ENCODE measurements at places on chromosomes 3 and 15.
A peak's percentile ranks its signal among the peaks of the same experiment; 100 is the strongest.

DNA sequence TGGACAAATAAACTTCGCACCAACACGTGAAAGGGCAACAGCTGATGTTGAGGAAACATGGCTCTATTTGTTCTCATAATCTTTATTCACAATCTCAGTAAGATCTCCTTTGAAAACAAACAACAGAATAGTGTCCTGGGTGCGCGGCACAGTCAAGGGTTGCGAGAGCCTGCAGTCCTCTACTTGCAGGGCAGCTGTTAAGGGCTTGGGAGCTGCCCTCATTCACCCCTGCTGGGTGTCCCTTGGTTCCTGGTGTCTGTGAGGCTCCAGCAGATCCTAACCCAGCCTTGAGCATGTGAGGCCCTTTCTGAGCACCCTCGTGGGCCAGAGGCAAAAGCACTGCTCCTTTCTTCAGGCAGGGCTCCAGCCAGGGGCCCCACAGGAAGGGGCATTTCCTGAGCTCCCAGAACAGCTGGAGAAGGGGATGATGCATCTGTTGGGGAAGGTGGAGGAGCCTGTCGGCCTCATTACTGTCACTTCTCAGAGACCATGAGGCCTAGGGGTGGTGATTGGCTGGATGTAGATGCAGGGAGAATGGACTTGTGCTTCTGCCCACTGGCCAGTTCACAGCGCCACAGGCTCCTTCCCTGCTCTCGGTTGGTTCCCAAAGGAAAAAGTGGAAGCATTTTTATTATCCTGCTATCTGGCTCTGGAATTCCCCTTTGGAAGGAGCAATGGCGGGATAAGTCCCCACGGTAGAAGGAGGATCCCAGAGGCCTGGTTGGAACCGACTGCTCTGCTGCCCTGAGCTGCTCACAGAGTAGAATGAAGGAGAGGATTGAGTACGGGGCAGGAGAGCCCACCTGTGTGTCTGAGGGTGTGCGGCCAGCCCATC, 51.9 kb upstream of the KLF13 start:
- H3K27ac ChIP-seq: no peak overlapping the region
- H3K27me3 ChIP-seq: no peaks in the 10 kb centered on the region
- peaks cover 6% of the 10 kb centered on the region for H3K4me1 ChIP-seq
- DNase-seq: peak; percentile 79
- H3K36me3 ChIP-seq: no peaks in the 10 kb centered on the region

DNA sequence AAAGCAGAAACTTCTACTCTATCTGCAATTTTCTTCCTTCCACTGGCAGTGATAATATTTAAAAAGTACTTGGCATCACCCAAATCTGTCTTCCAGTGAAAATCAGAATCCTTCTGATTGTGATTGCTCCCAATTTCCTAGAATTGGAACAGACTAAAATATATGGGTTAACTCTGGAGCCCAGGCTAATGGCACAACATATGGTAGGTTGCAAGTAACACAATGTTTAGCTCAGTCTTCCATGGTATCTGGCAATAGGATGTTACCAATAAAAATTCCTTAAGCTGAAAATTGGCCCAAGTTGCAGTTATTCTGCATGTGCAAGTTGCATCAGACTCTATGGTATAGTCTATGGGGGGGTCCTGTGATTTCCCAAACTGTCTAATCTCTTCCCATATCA, 273.5 kb upstream of the ADAMTS9 start:
- no peaks in the 10 kb centered on the region for H3K27me3 ChIP-seq
- H3K4me1 ChIP-seq: peaks cover 20% of the 10 kb centered on the region
- DNase-seq: no peak

DNA sequence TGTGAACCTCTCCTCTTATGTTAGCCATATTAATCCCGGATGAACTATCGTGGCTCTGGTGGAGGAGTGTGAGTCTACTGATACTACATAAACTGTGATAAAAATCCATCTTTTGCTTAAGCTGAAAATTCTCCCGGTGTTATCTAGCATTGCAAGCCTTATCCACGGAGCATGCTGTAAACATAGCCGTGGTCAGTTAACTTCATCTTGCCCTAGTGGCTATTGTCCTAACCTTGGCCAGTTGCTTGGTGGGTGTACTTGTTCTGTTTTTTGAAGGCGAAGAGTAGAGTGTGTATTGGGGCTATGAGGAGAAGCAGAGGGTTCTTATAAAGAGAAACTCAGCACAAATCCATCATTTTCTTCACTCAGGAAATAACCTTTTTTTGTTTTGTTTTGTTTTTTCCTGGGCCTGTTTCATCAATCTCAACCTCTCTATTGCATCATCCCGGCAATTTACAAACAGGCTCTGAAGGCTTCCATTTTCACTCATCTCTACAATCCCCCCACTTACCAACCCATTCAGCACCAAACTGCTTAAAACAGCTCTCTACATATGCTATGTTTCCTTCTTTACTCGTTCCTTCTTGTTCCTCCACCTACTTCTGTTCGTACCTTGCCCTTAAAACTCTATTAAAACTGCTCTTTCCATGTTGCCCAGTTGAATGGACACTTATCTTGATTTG, 135.5 kb upstream of the PTX3 start:
- no peak for DNase-seq
- H3K4me3 ChIP-seq: no peak overlapping the region

- no peak overlapping the region for H3K27ac ChIP-seq
- DNase-seq: no peak
- H3K4me1 ChIP-seq: peaks cover 5% of the 10 kb centered on the region
- H3K36me3 ChIP-seq: no peaks in the 10 kb centered on the region
- H3K27me3 ChIP-seq: no peaks in the 10 kb centered on the region
Measured at GRCh38 chr3:86978111-86978551, 12.8 kb downstream of the VGLL3 start.

DNA sequence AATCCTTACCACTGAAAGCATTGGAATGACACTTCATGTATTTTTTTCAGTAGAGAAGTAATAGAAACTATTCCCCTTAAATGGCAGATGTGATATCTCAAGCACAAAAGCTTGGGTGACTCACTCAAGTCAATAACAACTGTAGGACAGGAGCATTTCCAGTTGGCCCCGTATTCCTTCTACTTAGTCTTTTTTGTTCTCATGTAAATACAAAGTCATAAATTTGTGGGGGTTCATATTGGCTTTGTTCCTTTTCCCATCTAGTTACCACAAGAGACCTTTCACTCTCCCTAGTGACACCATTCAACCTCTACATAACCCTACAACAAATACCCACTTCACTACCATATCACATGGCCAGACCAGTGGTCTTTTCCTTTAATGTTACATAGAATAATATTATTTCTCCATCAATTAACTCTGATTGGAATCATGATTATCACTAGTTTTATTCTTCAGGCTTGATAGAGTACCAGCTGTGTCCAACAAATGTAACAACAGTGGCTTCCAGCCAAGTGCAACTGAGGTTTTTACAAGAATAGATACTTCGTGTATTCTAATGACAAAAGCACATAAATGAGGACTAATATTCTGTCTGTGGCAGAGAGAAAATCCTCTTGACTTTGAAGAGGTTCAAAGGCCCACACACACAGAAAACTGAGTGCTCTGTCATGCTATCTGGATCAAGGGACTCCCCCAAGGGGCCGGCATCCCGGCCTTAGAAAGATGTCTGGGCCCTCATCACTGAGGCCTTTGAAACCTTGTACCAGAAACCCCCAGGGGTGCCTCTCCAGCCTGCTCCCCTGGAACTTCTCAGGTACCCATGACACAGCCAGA, 94.0 kb upstream of the THBS1 start:
- peaks cover 22% of the 10 kb centered on the region for H3K4me1 ChIP-seq
- peak overlapping the region; percentile 71 for H3K27ac ChIP-seq
- H3K27me3 ChIP-seq: no peaks in the 10 kb centered on the region
- DNase-seq: no peak

DNA sequence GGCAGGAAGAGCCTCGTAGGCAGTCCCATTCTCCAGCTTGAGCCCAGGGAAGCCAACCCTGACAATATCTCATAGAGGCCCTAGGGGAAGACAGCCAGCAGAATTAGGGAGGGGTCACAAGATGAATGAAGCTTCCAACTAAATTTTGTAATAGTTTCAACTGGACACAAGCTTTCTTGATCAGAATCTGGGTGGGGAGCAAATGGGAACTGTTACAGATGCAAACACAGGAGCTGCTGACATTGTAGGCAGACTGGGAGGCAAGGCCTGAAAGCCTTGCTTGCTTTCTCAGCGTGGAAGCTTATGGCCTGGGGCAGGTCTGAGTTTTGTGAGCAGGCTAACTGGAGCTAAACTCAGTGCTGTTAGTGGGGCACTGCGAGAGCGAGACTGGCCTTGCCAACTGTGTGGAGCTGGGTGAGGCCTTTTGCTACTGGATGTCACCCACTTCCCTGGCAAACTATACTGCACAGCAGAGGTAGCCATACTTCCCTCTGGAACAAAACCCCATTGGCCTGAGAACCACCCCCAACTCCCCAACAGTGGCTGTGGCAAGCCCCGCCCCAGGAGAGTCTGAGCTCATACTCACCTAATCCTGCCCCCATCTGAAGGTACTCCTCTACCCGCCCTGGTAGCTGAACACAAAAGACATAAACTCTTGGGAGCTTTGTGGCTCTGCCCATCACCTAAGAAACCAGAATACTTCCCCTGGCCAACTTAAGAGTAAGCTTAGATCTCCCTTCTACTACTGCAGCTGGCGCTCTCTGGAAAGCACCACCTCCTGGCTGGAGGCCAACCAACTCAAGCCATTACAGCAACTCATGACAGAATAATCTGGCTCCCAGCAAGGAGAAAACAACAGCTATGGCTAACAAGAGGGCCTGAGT, 42.9 kb downstream of the CFAP20DC start:
- H3K27ac ChIP-seq: no peak overlapping the region
- H3K27me3 ChIP-seq: no peaks in the 10 kb centered on the region
- H3K4me1 ChIP-seq: no peaks in the 10 kb centered on the region

- no peak overlapping the region for H3K4me3 ChIP-seq
- DNase-seq: no peak
- no peaks in the 10 kb centered on the region for H3K36me3 ChIP-seq
- H3K4me1 ChIP-seq: no peaks in the 10 kb centered on the region
- no peaks in the 10 kb centered on the region for H3K27me3 ChIP-seq
Measured at GRCh38 chr3:159417761-159418160, 570.9 kb upstream of the IL12A start.

- H3K27ac ChIP-seq: no peak overlapping the region
- peaks cover 5% of the 10 kb centered on the region for H3K4me1 ChIP-seq
- no peaks in the 10 kb centered on the region for H3K27me3 ChIP-seq
- no peak for DNase-seq
Measured at GRCh38 chr3:133521946-133522345, 51.5 kb upstream of the CDV3 start.

DNA sequence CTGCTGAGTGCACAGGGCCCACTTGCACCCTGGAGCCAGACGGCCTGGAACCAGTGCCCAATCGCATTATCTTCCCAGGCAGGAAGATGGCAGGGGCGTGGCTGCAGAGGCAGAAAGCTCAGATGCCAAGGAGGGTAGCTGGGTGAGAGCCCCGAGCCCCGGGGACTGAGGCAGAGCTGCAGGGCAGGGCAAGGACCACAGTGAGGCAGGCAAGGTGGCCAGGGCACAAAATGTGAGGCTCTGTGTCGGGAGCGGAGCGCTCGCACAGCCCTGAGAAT, 1.6 kb upstream of the CCDC33 start:
- DNase-seq: no peak
- H3K4me1 ChIP-seq: no peaks in the 10 kb centered on the region
- H3K4me3 ChIP-seq: no peak overlapping the region
- no peaks in the 10 kb centered on the region for H3K36me3 ChIP-seq

DNA sequence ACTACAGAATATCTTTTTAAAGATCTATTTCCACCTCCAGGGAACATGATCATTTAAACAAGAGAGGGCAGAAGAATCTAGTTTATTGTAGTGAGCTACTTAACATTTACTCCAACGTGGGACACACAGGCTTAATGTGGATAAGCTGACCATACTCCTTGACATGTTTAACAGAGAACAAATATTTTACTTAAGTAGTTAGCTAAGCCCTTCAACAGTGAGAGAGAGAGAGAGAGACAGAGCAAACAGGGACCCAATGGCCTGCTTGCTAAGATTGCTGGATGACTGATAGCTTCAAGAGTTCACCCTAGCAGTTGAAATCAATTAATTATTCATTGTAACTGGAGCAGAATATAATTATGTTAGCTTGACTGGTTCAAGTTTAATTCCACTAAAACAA, 158.6 kb downstream of the ADAM10 start:
- H3K27ac ChIP-seq: no peak overlapping the region
- H3K4me1 ChIP-seq: no peaks in the 10 kb centered on the region
- no peaks in the 10 kb centered on the region for H3K27me3 ChIP-seq
- H3K4me3 ChIP-seq: no peak overlapping the region

GRCh38 chr3:8757551-8758518, 11.6 kb downstream of the OXTR start:
- no peaks in the 10 kb centered on the region for H3K4me1 ChIP-seq
- DNase-seq: no peak
- no peak overlapping the region for H3K4me3 ChIP-seq
- no peaks in the 10 kb centered on the region for H3K27me3 ChIP-seq
- H3K27ac ChIP-seq: no peak overlapping the region
- H3K36me3 ChIP-seq: no peaks in the 10 kb centered on the region

- H3K27me3 ChIP-seq: no peaks in the 10 kb centered on the region
- H3K4me1 ChIP-seq: peaks cover 30% of the 10 kb centered on the region
- no peak overlapping the region for H3K4me3 ChIP-seq
- H3K27ac ChIP-seq: no peak overlapping the region
- no peaks in the 10 kb centered on the region for H3K36me3 ChIP-seq
Measured at GRCh38 chr3:114496021-114496434, 202.2 kb downstream of the TIGIT start.

DNA sequence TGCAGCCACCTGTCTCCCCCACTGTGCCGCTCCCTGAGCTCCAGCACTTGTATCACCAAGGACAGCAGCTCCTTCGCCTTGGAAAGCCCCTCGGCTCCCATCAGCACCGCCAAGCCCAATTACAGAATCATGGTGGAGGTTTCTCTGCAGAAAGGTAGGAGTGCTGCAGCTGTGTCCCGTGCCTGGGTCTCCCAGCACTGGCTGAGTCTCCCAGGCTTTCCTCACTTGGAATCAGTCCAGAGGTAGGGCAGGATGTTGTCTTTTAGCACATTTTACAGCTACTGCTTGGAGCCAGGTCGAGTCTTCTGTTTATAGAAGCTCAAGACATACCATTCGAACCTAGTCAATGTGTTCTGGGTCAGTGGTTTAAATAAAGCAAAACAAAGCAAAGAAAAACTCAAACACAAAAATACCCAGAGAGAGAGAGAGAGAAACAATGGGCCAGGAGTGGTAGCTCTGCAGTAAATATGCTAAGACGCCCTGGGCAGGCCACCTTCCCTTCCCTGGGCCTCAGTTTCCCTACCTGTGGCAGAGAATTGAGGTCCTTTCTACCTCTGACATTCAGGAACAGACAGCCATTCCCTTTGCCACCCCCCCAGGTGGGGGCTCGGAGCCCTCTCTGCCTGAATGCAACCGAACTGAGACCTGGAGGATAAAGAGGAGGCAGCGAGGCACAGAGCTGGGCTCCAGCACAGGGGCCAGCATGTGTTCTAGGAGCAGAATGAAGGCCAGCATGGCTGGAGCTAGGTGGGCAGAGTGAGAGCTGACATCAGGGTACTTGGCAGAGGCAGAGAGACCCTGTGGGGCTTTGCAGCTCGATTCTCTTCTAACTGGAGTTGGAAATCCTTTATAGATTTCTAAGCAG, 44.1 kb downstream of the STARD5 start:
- H3K36me3 ChIP-seq: no peaks in the 10 kb centered on the region
- peaks cover 22% of the 10 kb centered on the region for H3K4me1 ChIP-seq
- no peak overlapping the region for H3K4me3 ChIP-seq
- no peaks in the 10 kb centered on the region for H3K27me3 ChIP-seq
- no peak overlapping the region for H3K27ac ChIP-seq
- peak; percentile 52 for DNase-seq

GRCh38 chr3:128385080-128385832, 81.4 kb downstream of the DNAJB8 start:
- H3K27ac ChIP-seq: no peak overlapping the region
- H3K27me3 ChIP-seq: no peaks in the 10 kb centered on the region
- no peak overlapping the region for H3K4me3 ChIP-seq
- H3K4me1 ChIP-seq: peaks cover 46% of the 10 kb centered on the region
